Fibroblast of lung (primary cell): ENCODE measurements at places on chromosomes 7 and 10.

DNA sequence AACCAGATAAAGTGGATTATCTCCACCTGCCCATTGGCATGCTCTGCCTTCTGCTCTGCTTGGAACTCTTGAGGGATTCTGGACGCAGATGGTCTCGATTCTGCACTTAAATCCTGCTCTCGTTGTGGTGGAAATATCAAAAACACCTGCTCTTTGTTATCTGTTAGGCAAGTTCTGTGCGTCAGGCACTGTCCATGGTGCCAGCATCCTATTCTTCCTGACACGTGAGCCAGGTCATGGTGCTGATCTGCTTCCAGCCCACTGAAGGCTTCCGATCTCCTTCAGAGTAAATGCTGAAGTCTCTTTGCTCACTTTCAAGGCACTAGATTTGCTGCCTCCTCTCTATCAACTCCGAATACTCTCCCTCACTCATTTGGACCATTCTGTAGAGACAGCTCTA, 505.6 kb downstream of the HTR7 start:
- DNase-seq: peak; percentile 3

- peak; percentile 88 for DNase-seq
Observed at GRCh38 chr7:47782022-47782421, 166.2 kb downstream of the PKD1L1 start.

DNA sequence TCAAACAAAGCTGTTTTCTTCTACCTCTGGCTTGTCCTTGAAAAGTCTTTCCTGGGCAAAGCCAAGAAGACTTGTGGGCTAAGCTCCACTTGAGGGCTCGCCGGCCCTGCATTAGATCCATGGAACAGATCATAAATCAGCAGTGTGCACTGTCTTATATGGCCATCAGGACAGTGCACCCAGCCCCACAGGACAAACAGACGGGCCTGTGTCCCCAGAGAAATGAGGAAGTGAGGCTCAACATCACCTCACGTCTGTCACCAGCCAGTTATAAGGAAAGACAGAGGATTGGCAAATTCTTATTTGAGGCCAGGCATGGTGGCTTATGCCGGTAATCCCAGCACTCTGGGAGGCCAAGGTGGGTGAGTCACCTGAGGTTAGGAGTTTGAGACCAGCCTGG, 12.3 kb upstream of the IFT22 start:
- no peak for DNase-seq

- no peak for DNase-seq
Observed at GRCh38 chr7:133771788-133772419, 355.2 kb upstream of the LRGUK start.

GRCh38 chr7:70242826-70243225, 644.6 kb downstream of the AUTS2 start:
- no peak for DNase-seq

GRCh38 chr7:44470135-44470479, 20.4 kb downstream of the NUDCD3 start:
- DNase-seq: no peak

- DNase-seq: peak; percentile 87
Observed at GRCh38 chr10:110354322-110354766, 49.6 kb upstream of the SMNDC1 start.

- no peak for DNase-seq
Observed at GRCh38 chr7:150828384-150828783, 23.9 kb upstream of the AOC1 start.

DNA sequence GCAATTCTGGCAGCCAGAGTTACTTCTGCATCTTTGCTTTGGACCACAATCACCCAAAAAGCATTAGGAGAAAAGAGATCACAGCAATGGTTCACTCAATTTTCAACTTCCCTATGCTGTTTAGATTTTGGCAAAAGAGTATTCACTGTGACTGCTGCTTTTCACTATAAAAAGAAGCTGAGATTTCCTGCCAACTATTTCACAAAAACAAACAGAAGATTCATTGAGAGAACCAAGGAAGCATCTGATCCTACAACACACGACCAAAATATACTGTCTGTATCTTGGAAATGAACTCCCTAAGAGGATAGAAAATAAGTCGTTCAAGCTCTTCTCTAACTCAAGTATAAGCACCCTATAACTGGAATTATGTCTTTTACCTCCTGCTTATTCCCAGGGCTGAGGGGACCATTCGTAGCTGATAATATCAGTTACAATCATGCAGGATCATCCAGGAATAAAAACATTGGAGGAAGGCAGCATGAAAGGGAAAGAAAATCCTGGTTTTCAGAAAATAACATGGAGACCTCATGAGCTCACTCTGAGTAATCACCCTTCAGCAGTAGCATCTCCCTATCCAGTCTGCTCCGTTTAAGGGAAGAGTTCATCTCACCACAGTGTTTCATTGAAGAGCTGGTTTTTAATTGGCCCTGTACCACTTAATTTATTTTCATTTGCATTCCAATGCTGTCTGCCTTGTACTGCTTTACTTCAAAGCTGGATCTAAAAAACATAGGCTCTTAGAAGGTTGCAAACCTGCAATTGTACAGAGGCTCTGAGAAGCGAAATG, 256.2 kb downstream of the PAXIP1 start:
- DNase-seq: no peak

DNA sequence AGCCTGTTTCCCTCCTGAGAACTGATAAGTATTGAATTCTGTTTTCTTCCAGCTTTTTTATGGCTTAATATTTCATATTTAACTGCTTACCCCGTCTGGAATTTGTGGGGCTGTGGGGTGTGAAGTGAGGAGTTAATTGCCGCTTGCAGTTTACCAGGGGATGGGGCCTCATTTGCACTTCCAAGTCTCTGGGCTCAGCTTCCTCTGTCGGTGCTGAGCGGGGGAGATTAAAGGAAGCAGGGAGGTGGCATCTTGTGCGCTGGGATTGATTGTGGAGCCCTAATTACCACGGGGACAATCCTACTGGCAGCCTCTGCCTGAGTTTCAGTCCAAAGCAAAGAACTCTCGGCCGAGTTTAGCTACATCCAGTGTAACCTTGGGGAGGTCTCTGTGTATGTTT, 33.4 kb downstream of the ELFN1 start:
- DNase-seq: no peak

DNA sequence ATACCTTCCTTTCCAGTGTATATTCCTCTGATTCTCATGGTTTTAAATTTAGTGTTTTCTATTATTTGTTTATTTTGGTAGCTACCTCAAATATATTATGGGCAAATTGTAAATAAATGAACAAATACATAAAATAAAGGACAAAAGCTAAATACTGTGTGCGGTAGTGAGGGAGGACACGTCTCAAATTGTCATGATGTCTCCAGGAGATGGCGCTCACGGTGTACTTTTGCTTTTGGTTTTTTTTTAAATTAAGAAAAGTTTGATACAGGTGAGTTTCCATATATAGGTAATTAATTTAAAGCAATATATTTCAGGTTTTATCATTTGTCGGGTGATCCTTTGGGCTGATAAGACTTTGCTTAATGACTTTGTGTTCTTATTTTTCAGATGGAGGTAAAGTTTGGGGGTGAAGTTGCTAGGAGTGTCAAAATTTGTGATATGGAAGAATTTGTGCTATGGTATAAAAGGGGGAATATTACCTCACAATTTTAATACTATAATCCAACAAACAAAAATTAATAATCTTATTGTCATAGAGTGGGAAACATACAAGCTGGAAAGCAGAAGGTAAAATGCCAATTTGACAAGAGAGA, 68.4 kb upstream of the TMEM229A start:
- peak; percentile 49 for DNase-seq

DNA sequence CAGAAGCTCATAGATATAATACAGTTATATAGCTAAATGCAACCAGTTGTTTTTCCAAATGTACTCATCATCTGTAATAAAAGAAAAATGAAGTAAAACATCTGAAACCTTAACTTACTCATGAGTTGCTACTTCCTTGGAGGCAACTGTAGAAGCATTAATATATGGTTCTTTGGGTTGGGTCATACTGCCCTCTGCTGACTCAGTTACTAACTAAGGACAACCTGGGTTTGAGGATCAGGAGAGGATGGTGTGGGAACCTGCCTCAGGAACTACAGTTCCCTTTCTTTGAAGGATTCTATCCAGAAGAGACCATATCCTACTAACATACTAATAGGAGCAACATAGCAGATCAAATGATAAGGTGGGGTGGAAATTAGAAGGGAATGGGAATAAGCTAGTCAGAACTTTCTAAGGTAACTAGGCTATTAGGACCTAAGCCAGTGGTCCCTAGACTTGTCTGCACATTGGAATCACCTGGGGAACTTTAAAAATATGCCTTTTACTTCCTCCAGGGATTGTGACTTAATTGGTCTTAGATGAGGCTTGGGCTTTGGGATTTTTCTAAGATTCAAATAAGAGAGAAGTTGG, 20.7 kb downstream of the COX15 start:
- DNase-seq: peak; percentile 76

DNA sequence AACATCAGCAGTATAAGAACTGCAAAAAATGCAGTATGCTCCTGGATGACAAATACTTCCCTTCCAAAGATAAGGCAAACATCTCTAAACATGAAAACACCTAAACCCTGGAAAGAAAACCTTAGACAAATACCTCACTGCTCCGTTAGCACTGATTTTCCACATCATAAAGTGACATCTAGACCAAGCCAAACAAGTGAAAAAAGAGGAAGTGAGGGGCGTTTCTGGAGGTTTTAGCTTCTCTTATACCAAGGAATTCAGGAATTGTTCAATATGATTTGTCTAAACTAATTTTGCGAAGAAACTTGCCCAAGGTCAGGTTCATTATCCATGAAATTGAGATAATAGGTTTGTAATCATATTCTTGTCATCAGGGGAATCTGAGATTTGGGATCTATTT, 279.7 kb downstream of the ADRA2A start:
- DNase-seq: no peak

DNA sequence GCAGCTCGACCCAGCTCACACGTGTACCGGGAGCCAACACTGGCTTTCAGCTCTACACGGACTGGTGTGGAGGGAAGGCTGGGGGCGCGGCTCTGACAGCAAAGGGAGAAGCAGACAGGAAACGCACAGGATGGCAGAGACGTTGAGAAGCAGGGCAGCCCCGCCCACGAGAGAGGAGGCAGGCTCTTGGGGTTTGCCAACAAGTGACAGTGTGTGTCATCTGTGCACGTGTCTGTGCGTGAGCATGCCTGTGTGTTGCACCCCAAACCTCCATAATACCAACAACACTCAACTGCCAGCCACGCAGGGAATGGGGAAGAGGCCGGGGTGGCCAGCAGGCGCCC, 64.4 kb upstream of the PDGFA start:
- no peak for DNase-seq

DNA sequence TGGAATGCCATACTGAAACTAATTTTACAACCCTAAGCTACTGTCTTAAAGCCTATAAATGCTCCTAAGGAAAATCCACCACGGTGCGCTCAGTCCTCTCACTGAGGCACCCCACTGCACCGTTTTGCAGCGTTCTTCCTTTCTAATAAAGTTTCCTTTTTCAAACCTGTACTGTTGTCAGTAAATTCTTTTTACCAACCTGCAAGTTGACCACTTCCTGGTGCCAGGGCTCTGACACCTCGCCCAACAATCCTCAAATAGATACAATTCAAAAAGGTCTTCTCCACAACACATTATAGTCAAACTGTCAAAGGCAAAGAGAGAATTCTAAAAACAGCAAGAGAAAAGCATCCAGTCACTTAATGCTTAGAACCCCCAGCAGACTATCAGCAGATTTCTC, 42.8 kb downstream of the HERPUD2 start:
- no peak for DNase-seq

- no peak for DNase-seq
Observed at GRCh38 chr7:155986497-155987160, 174.4 kb upstream of the SHH start.

GRCh38 chr7:18064242-18064838, 36.7 kb upstream of the PRPS1L1 start:
- DNase-seq: no peak

DNA sequence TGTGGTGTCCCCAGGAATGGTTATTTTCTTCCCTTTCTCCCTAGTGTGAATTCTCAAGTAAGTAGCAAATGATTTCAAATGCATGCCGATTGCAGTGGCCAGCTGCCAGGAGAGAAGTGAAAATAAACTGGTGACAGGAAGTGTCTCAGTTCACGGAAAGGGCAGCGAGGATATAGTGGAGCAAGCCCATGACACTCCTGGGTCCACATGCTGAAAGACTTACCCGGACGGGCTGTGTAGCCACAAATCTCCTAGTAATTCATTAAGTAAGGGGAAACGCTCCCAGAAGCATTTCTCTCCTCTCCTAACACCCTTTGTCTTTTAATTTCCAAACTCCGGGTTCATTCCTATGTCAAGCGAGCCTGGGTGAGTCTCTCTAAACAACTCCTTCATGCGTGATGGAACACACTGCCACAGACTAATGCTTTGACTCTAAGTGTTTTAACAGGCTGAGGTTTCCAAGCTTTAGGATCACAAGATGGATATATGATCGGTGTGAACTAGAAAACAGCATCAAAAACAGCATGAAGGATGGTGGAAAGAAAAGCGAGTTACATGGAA, 125.6 kb downstream of the CYP26A1 start:
- DNase-seq: peak; percentile 54

GRCh38 chr7:55325371-55325792, 39.8 kb upstream of the LANCL2 start:
- peak; percentile 96 for DNase-seq

GRCh38 chr10:24645022-24645421, 78.7 kb downstream of the ARHGAP21 start:
- no peak for DNase-seq

GRCh38 chr10:3784510-3785250, at the start of gene KLF6:
Gene KLF6, minus strand, starts transcription at chr10:3785209. Its CDS starts 195 bp downstream, at chr10:3785014.
- no peak for DNase-seq

DNA sequence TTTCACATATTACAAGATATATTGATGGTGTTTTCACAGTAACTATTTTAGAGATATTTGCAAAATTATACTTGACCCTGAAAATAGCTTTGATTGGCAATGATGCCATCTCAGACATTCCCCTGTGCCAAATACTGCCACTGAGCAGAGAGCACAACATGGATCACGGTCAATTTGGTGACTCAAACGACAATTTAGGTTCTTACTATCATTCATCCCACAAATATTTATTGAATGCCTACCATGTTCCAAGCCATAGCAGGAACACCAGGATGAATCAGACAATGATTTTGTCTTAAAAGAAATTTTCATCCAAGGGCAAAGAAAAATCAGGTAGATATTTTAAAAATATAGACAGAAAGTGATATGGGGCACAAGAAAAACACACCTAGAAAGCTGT, 153.2 kb upstream of the ADO start:
- peak; percentile 69 for DNase-seq

DNA sequence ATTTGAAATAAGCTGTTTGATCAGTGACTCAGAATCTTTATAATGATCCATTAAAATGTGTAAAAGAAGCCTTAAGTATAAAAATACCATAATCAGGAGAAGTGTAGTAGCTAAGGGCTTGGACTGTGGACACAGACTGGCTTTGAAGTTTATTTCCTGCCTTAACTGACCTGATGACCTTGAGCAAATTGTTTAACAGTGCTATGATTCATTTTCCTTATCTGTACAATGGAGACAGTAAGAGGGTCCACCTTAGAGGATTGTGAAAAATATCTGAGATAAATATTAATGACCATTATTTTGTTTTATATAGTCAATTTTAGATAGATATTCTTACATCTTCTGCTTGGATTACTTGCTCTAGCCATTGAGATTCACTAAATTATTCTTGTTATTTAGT, 13.3 kb upstream of the RPA3 start:
- peak; percentile 22 for DNase-seq
